ENCODE measurements at places on chromosomes 4 and X.

DNA sequence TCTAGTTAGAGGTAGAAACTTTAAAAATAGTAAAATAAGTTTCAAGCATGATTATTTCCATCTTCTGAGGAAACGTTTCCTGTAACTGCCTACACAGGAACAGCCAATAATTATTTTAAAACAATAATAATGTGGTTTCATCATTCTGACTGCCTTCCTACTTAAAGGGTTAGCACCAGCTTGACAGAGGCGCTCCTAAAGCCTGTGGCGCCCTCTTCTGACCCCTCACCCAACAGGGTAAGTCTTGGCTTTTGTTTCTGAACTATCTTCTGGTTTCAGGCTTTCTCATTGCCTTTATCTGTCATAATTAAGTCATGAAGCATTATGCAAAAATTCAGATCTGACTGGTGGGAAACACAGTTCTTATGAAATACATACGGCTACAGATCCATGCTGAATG lies 96.7 kb downstream of the ITM2A start:
- peak; percentile 23 for DNase-seq

DNA sequence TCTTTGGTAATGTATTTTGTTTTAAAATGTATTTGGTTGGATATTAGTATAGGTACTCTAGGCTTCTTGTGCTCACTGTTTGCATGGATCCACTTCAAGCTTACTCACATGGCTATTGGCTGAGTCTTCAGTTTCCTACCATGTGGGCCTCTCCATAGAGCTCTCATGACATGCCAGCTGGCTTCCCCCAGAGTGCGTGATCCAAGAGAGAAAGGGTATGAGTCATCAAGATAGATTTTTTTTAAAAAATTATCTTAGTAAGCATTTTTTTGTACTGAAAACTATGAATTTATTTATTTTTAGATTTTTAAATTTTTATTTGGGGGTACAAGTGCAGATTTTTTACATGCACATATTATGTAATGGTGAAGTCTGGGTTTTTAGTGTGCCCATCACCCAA lies 219.1 kb upstream of the AMOT start:
- no peak for DNase-seq

GRCh38 chr4:106444557-106444956 lies 76.0 kb upstream of the GIMD1 start:
- no peak for DNase-seq

- no peak for DNase-seq
Measured at GRCh38 chrX:12554206-12554605, 237.0 kb upstream of the PRPS2 start.

- DNase-seq, result no peak
Measured at GRCh38 chrX:51825436-51825835, 68.0 kb upstream of the MAGED1 start.

GRCh38 chrX:124230655-124231450 lies 101.6 kb upstream of the TEX13D start:
- no peak for DNase-seq

DNA sequence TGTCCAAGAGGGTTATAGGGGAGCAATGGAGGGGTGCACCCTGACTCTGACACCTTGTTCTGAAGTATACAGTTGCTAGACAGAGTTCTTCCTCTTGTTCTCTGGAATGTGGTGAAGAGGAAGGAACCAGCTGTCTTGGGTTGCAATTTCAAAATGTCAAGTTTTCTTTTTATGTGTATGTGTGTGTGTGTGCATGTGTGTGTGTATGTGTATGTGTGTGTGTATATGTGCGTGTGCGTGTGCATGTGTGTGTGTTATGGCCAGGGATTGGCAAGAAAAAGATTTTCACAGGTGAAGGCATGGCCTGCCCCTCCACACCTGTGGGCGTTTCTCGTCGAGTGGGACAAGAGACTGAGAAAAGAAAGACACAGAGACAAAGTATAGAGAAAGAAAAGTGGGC lies 81.6 kb upstream of the ADGRA3 start:
- DNase-seq, result no peak

- DNase-seq, result no peak
Measured at GRCh38 chrX:68419975-68420374, 13.3 kb downstream of the OPHN1 start.

DNA sequence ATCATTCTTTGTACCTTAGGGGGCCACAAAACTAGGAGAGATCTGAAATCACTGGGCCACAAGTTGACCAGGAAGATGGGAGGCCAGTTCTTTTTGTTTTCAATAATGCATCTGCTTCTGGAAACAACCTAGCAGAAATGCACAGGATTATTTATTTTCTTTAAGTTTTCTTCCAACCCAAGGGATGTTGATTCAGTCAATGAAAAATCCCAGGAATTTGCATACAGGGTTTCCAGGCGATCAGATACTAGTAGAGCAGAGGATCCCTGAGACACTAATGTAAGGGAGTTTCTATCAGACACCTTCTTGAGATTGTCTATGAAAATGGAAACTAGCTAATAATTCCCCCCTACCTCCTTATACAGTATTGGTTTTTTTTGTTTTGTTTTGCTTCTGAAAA lies 7.4 kb downstream of the ATOH1 start:
- no peak for DNase-seq

DNA sequence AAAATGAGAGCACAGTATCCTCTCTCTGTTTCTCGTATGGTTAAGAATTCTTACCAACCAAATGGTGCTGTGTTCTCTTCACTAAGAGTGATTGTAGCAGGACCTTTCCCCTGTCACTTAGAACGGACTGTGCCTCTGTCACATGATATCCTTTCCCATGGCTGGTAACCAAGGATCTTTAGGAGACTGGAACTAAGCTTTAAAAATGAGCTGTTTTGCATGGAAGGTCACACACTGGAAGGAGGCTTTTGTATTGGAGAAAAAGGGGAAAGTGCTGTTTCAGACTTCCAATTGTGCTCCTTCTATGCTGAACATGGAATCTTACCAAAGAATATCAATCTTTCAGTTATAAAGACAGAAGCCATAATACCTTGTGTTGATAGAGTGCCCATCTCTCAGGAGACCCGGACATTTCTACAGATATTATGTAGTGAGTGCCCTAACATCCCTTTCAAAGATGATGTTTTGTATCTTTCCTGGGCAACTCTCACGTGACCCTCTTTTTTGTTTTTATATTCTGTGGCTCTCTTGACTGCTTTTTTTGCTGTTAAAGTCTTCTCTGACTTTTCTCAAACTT lies 148.6 kb downstream of the SLC4A4 start:
- DNase-seq, result no peak
